Gastrocnemius medialis (tissue), 4 donors: ENCODE measurements at places on chromosomes 16 and 17. TPM values are rescaled to one million over a fixed set of nuclear protein-coding genes. Genes with fewer than 3 reads are reported as not detected.

The STARD3 gene
- total RNA-seq: 41.7 TPM

The TLCD2 gene
- 0.66 TPM for total RNA-seq

The KCNAB3 gene
- total RNA-seq: not detected

The ENPP7 gene
- not detected for total RNA-seq

The KCNG4 gene
- total RNA-seq: not detected

The CTF1 gene
- 5.6 TPM for total RNA-seq

The ZNF597 gene
- total RNA-seq: 1.3 TPM

The TOM1L2 gene
- total RNA-seq: 77.8 TPM

The ABCA6 gene
- total RNA-seq: 82.3 TPM

The ADAM11 gene
- total RNA-seq: 0.04 TPM

The HGS gene
- total RNA-seq: 62.1 TPM

The FKBP10 gene
- 12.9 TPM for total RNA-seq

The NACA2 gene
- not detected for total RNA-seq

The SMPD3 gene
- not detected for total RNA-seq

The FOXN1 gene
- total RNA-seq: not detected

The FOXL1 gene
- total RNA-seq: 5.9 TPM

The CDRT15L2 gene
- not detected for total RNA-seq

The RILP gene
- total RNA-seq: 45.5 TPM
